ENCODE measurements at places on chromosomes 7 and 10.

DNA sequence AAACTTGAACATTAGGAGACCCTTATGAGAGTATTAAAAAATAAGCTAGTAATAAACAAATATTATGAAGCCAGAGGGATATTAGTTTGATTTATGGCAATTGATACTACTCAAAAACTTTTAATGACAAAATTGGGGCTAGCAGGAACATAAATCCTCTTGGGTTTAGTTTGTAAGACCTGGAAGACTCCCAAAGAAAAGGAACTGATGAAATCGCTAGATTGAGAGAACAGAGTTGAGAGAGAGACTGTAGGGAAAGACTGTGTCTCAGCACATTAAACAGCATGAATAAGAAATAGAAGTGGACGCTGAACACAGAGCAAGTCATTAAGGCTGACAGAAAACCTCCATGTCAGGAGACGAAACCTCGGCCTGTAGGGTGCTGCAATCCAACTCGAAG, 56.4 kb downstream of the ICA1 start:
- no peak for DNase-seq

DNA sequence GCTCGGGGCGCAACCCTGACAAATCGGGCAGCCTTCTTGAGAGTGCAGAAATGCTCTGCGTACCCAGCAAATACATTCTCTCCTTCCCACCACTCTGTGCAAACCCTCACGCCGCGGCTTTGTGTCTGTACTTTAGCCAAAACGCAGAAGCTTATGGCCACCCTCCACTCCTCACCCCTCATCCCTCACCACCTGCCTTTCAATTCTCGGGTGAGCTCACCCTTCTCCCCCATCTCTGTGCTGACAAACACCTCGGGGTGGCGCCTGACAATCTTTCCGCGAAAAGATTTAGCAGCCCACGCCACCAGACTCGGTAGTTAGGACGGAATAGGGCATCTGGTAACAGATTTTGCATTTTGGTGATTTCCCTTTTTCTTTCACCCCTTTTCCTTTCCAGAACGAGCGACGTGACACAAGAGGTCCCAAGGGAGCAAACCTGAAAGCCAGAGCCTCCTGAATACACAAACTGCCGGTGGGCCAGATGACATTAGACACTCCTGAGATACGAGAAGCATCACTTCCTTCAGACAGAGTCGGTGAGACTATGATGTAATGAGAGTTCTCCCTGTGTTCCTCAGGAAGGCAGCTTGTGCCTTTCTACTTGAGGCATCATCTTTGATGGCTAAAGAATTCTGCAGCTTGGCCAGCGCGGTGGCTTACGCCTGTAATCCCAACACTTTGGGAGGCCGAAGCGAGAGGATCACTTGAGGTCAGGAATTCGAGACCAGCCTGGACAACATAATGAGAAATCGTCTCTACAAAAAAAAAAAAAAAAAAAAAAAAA, 671 bp upstream of the ATAD1 start:
- DNase-seq: no peak

DNA sequence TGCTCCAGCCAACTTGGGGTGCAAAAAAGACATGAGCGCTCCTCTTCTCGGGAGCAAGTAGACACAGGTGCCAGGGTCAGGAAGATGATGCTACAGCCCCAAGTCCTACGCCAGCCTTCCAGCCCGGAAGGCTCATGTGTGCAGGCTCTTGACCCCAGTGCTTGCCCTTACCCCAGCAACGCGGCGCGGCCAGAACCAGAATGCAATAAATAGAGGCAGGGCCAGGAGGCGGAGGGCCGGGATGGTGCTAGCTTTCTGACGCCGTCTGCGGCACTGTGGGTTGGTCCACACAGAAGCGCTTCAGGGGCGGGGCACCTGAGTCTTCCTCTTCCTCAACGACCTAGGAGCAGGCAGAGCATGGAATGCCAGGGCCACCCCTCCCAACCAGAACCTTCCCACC, 15.0 kb upstream of the BAZ1B start:
- peak; percentile 58 for DNase-seq

- DNase-seq: no peak
Observed at GRCh38 chr10:102220612-102221011, 5.5 kb upstream of the ELOVL3 start.

DNA sequence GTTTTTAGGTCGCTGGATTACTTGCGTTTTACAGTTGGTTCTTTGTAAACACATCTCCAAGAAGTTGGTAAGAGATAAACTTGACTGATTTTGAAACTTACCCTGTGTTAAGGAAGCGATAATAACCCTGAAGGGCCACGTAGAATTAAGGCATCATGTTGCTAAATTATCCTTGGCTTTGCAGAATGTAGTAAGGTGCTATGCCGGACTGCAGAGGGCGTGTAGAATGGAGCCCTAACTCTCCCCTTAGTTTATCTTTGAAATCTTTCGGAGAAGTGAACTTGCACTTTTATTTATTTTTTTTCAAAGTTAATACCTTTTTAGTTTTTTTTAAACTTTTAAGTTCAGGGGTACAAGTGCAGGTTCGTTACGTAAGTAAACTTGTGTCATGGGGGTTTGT, 208.8 kb upstream of the DKK1 start:
- DNase-seq: no peak

- no peak for DNase-seq
Observed at GRCh38 chr7:55132890-55133551, 114.2 kb downstream of the EGFR start.

DNA sequence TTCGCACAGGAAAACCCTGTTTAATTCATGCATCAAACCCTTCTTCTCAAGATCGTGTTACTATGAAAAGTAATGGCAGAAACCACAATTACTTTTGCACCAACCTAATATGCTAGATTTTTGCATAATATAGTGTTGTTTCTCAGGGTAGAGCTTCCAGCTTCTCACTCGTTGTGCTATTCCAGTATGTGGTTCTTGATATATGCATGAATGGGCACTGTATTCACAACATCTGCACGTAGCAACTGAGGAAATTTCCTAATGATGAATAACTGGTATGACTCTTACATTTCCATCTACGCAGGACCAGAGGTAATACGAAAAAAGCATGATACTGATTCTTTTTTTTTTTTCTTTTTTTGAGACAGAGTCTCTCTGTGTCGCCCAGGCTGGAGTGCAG, 326.6 kb upstream of the GALNT17 start:
- no peak for DNase-seq

- DNase-seq: no peak
Observed at GRCh38 chr10:16662923-16663322, 141.2 kb upstream of the C1QL3 start.

- DNase-seq: no peak
Observed at GRCh38 chr7:116780966-116781365, 81.4 kb upstream of the CAPZA2 start.

- no peak for DNase-seq
Observed at GRCh38 chr10:122419016-122419415, 35.4 kb upstream of the ARMS2 start.

- no peak for DNase-seq
Observed at GRCh38 chr10:33461295-33461640, 126.8 kb upstream of the NRP1 start.

- DNase-seq: no peak
Observed at GRCh38 chr7:156034397-156034796, 222.1 kb upstream of the SHH start.

GRCh38 chr7:28032738-28033380, 147.7 kb downstream of the JAZF1 start:
- no peak for DNase-seq

GRCh38 chr7:106893591-106893990, 28.5 kb downstream of the PIK3CG start:
- no peak for DNase-seq

- no peak for DNase-seq
Observed at GRCh38 chr7:117212969-117213877, 109.6 kb downstream of the WNT2 start.

GRCh38 chr10:71933651-71934050, 30.5 kb upstream of the CHST3 start:
- no peak for DNase-seq

DNA sequence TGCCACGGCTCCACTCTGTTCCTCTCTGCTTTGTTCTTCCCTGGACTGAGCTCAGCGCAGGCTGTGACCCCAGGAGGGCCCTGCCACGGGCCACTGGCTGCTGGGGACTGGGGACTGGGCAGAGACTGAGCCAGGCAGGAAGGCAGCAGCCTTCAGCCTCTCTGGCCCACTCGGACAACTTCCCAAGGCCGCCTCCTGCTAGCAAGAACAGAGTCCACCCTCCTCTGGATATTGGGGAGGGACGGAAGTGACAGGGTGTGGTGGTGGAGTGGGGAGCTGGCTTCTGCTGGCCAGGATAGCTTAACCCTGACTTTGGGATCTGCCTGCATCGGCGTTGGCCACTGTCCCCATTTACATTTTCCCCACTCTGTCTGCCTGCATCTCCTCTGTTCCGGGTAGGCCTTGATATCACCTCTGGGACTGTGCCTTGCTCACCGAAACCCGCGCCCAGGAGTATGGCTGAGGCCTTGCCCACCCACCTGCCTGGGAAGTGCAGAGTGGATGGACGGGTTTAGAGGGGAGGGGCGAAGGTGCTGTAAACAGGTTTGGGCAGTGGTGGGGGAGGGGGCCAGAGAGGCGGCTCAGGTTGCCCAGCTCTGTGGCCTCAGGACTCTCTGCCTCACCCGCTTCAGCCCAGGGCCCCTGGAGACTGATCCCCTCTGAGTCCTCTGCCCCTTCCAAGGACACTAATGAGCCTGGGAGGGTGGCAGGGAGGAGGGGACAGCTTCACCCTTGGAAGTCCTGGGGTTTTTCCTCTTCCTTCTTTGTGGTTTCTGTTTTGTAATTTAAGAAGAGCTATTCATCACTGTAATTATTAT, 1.2 kb downstream of the CLDN4 start:
- DNase-seq: no peak

DNA sequence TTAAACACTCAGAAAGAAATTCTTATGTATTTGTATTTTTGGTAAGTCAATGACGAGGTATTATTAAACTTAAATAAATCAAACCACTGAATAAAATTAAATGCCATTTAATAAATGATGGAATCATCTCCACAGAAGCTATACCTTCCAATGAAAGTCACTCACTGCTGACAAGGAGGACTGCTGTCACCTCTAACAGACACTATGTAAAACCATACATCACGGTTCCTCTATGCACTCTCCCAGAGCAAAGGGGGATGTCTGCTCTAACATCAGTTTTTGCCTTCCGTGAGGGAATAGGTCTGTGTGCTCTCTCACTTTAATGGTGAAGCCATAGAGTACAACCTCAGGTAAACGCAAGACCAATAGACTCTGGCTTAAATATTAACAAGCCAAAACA, 99.7 kb upstream of the DDC start:
- no peak for DNase-seq

DNA sequence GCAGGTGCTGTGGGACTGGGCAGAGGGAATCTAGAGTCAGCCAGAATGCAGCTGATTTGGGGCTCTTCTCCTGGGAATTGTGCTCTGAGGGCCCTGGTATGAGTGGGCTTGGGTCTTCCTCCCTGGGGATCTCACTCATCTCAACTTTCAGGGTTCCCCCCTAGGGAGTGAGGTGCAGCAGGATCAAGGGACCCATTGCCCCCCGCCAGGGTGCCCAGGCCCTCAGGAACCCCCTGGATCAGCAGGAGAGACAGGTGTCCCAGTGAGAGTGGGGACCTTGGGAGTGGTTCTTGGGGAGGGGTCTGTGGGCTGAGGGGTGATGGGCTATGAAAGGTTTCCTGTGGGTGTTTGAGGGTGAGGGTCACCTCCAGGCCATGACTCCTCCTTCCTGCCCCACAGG, 17.6 kb upstream of the VOPP1 start:
- DNase-seq: no peak

DNA sequence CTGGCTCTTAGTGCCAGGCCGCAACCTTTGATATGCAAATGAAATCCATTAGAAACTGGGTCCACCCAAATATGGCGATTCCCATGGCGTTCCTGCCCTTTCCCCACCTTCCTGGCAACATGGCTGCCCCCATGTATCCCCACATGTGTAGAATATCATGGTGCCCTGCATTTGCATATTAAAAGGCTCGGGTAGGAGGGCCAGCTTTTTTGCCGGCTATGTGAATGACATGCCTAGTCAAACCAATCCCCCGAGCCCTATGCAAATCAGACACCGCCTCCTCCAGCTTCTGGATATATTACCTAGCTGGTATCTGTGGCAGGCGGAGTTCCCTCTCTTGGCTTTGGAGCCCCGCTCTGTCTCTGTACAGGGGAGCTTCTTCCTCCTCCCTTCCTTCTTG, 18.3 kb downstream of the MMS19 start:
- no peak for DNase-seq

- peak; percentile 68 for DNase-seq
Observed at GRCh38 chr10:8044908-8045725, 9.4 kb upstream of the GATA3 start.

- no peak for DNase-seq
Observed at GRCh38 chr10:64191286-64191685, 670.1 kb downstream of the REEP3 start.

DNA sequence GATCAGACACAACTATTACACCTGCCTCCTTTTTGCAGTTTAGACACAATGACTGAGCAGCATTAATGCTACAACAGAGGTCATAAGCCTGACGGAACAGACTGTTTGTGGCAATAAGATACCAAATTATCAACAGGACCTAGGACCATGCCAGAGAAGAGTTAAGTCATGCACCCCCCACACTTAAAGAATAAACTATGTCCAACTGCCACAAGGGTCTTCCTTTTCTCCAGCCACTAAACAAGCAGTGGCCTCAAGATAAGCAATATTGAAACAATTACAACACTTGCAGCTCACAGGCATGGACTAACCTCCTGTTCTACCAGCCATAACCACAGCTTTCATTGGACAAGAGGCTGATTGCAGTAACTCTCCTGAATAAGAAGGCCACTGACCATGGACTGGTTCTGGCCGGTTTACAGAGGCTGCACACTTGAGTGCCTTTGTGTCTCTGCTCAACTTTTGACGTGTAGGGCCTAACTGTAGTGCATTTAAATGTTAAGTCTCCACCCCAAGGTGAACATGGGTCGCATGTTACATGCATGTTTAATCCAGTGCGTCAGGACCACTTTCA, 104.4 kb downstream of the STRA8 start:
- DNase-seq: no peak
